ENCODE measurements at places on chromosomes 5 and 9. TPM values are rescaled to one million over a fixed set of nuclear protein-coding genes. Genes with fewer than 3 reads are reported as not detected.

DNA sequence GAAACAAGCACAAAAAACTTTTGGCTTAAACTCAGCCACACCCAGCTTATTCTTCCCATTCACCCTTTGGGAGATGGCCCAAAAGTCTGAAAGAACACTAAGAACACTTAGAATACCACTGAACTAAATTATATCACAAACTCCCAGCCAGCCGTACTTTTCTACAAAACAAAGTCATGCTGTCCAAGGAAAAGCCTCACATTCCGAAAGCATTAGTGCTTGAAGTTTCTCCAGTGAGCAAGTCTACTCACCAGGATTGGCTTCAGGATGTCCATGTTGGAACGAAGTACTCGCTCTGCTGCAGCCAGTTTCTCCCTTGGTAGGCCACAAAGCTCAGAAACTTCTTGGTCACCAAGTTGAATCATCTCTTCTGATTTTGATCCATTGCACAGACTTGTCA lies 69.7 kb downstream of the ABCA1 start:
- no peaks in the 10 kb centered on the region for H3K36me3 ChIP-seq
- DNase-seq: no peak
- no peaks in the 10 kb centered on the region for H3K27me3 ChIP-seq

GRCh38 chr5:160675988-160676387 lies 176.0 kb downstream of the ATP10B start:
- H3K27me3 ChIP-seq: no peaks in the 10 kb centered on the region
- no peak overlapping the region for H3K4me3 ChIP-seq
- no peak for DNase-seq
- no peaks in the 10 kb centered on the region for H3K36me3 ChIP-seq
- no peaks in the 10 kb centered on the region for H3K4me1 ChIP-seq

C5orf52 gene
- total RNA-seq: not detected

DNA sequence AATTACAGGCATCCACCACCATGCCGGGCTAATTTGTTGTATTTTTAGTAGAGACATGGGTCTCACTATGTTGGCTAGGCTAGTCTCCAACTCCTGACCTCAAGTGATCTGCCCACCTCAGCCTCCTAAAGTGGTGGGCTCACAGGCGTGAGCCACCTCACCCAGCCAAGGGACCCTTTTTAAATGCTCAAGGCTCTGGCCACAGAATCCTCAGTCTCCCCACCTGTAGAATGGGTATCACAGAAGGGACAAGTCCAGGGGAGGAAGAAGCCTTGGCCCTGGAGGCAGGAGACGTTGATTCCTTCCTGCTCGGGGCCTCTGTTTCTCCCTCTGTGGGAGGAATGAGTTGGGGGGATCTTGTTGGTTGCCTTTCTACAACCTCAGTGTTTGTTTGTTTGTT lies 45.7 kb downstream of the GTF3C4 start:
- no peaks in the 10 kb centered on the region for H3K27me3 ChIP-seq
- no peak overlapping the region for H3K4me3 ChIP-seq
- no peaks in the 10 kb centered on the region for H3K4me1 ChIP-seq
- H3K27ac ChIP-seq: no peak overlapping the region

HTR4 gene
- 42.7 TPM for total RNA-seq

GRCh38 chr9:73259086-73259696 lies 107.5 kb downstream of the ANXA1 start:
- H3K4me3 ChIP-seq: no peak overlapping the region
- no peaks in the 10 kb centered on the region for H3K27me3 ChIP-seq
- no peak for DNase-seq
- no peaks in the 10 kb centered on the region for H3K4me1 ChIP-seq

DNA sequence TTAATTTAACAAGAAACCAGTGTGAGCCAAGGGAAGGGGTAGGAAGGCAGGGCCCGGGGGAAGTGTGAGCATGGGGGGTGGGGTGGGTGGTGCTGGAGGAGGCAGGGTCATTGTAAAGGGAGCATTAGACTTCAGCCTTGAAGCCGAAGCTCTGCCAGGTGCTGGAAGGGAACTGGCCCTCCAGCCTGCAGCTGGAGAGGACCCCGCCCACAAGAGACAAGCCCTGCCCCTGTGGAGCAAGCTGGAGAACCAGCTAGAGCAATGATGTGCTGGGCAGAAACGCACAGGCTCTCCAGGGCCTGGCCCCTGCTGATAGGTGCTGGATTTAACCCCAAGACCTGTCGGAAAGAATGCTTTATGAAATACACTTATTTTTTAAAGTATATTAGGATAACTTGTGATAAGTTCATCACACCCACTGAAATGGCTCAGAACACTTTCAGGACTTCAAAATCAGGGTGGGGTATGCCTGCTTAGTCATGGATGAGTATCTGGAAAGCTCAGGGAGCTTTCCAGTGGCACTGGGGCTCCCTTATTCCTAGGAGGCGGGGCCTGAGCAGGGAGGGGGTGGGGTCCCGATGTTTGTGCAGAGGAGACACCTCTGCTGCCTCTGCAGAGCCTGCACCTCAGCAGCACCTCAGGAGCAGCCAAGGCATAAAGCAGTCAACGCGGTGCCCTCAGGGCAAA lies 27.1 kb downstream of the UBE2QL1 start:
- no peaks in the 10 kb centered on the region for H3K4me1 ChIP-seq
- no peak overlapping the region for H3K4me3 ChIP-seq
- DNase-seq: no peak
- H3K27me3 ChIP-seq: no peaks in the 10 kb centered on the region
- H3K27ac ChIP-seq: no peak overlapping the region

GRCh38 chr9:91028166-91028827 lies 226.7 kb downstream of the SYK start:
- H3K36me3 ChIP-seq: no peaks in the 10 kb centered on the region
- no peak for DNase-seq
- no peak overlapping the region for H3K4me3 ChIP-seq
- H3K4me1 ChIP-seq: no peaks in the 10 kb centered on the region

GRCh38 chr9:2576631-2577030 lies 45.0 kb upstream of the VLDLR start:
- no peaks in the 10 kb centered on the region for H3K27me3 ChIP-seq
- DNase-seq: no peak
- no peak overlapping the region for H3K4me3 ChIP-seq
- H3K27ac ChIP-seq: no peak overlapping the region
- H3K4me1 ChIP-seq: no peaks in the 10 kb centered on the region
- H3K36me3 ChIP-seq: no peaks in the 10 kb centered on the region

RMI1 gene
- total RNA-seq: 9.1 TPM

- DNase-seq: no peak
- H3K36me3 ChIP-seq: no peaks in the 10 kb centered on the region
- no peak overlapping the region for H3K4me3 ChIP-seq
- H3K27me3 ChIP-seq: no peaks in the 10 kb centered on the region
- no peaks in the 10 kb centered on the region for H3K4me1 ChIP-seq
Observed at GRCh38 chr9:137470785-137471184, 11.7 kb upstream of the NSMF start.

DNA sequence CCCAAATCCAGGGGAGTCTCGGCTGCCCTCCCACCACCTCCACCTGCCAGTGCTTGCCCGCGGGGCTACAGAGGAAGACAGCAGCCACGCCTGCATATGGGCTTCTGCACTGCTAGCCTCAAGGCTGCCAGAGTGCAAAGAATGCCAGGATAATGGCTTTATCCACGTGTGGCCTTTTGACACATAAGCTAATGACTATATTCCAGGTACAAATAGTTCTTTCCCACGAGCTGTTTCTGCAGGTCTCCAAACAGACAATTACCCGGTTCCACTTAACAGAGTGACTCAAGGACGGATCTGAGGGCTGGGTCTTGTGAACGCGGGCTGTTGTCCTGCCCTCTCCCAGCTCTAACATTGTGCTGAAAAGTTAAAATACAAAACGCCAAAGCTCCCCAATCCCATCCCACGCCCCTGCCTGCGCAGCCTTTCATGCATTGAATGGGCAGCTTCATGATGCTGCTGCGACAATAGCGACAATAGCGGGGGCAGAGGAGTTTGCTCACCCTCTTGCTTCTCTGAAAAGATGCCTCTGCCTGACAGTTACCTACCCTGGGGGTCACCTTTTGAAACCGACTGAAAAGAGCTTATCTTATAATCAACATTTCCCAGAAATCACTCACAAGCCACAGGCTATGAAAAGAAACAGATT lies 39.1 kb upstream of the MSH3 start:
- DNase-seq: no peak
- H3K27ac ChIP-seq: no peak overlapping the region
- no peaks in the 10 kb centered on the region for H3K27me3 ChIP-seq
- H3K36me3 ChIP-seq: no peaks in the 10 kb centered on the region
- H3K4me3 ChIP-seq: no peak overlapping the region

GRCh38 chr9:90600029-90600428 lies 42.6 kb downstream of the DIRAS2 start:
- H3K27me3 ChIP-seq: no peaks in the 10 kb centered on the region
- no peak for DNase-seq
- no peaks in the 10 kb centered on the region for H3K36me3 ChIP-seq
- no peaks in the 10 kb centered on the region for H3K4me1 ChIP-seq

- H3K4me3 ChIP-seq: no peak overlapping the region
- no peak for DNase-seq
- H3K36me3 ChIP-seq: no peaks in the 10 kb centered on the region
- H3K27ac ChIP-seq: no peak overlapping the region
- H3K4me1 ChIP-seq: no peaks in the 10 kb centered on the region
- H3K27me3 ChIP-seq: no peaks in the 10 kb centered on the region
Observed at GRCh38 chr5:33611877-33612276, 171.1 kb downstream of the TARS1 start.

FOXI1 gene
- not detected for total RNA-seq

DNA sequence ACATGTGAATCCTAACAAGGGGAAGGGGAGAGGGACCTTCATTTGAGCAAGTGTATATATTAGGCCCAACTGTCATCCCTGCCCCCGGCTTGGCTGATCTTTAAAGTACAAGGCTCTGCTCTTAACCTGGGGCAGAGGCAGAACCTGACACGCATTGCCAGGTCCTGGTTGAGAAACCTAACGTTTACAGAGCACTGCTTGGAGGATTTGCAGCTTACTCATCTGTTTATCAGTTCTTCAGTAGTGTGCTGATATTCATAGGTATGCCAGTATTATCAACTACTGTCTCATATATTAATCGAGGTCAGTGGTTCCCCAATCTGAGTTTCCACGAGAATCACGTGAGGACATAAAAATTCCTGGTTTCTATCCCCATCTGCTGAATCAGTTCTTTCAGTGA lies 50.4 kb downstream of the ACO1 start:
- no peak for DNase-seq
- H3K4me3 ChIP-seq: no peak overlapping the region
- H3K27me3 ChIP-seq: no peaks in the 10 kb centered on the region

BTNL3 gene
- total RNA-seq: 97.7 TPM

GRCh38 chr5:96331210-96331609 lies 101.8 kb downstream of the PCSK1 start:
- no peaks in the 10 kb centered on the region for H3K27me3 ChIP-seq
- no peak overlapping the region for H3K4me3 ChIP-seq
- DNase-seq: no peak
- no peaks in the 10 kb centered on the region for H3K4me1 ChIP-seq
- H3K36me3 ChIP-seq: no peaks in the 10 kb centered on the region
- no peak overlapping the region for H3K27ac ChIP-seq

GRCh38 chr5:149837680-149838269 lies 106.8 kb downstream of the PDE6A start:
- DNase-seq: peak; percentile 75
- no peaks in the 10 kb centered on the region for H3K27me3 ChIP-seq
- no peak overlapping the region for H3K27ac ChIP-seq
- peaks cover 78% of the 10 kb centered on the region for H3K36me3 ChIP-seq

GRCh38 chr5:135986891-135987401 lies 32.2 kb upstream of the LECT2 start:
- no peak for DNase-seq
- H3K4me1 ChIP-seq: no peaks in the 10 kb centered on the region
- no peak overlapping the region for H3K4me3 ChIP-seq
- peak overlapping the region; percentile 13 for H3K27ac ChIP-seq
- no peaks in the 10 kb centered on the region for H3K27me3 ChIP-seq

GRCh38 chr9:130689937-130690700 lies 3.5 kb upstream of the EXOSC2 start:
- no peaks in the 10 kb centered on the region for H3K36me3 ChIP-seq
- H3K27me3 ChIP-seq: no peaks in the 10 kb centered on the region
- peak; percentile 82 for DNase-seq
- H3K27ac ChIP-seq: peak overlapping the region; percentile 81
- H3K4me1 ChIP-seq: no peaks in the 10 kb centered on the region

DNA sequence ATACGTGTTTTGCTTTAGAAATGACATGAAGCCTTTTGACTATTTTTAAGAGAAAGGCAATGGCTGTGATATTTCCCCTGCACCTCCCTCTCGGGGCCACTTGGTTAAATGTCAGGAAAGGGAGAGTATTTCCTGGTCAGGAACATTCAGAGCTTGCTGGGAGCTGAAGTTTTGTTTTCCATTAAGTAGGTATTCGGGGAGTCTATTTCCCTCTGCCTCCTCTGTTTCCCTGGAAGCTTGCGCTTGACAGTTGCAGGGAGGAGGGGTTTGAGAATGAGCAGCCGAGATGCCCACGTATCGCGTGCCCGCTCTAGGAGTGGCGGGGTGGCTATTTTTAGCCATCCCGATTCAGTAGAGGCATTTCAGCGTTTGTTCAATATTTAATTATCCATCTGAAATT lies 6.7 kb downstream of the DAB2IP start:
- H3K4me3 ChIP-seq: no peak overlapping the region
- peaks cover 2% of the 10 kb centered on the region for H3K4me1 ChIP-seq
- H3K36me3 ChIP-seq: no peaks in the 10 kb centered on the region
- DNase-seq: no peak
- peak overlapping the region; percentile 37 for H3K27ac ChIP-seq
- no peaks in the 10 kb centered on the region for H3K27me3 ChIP-seq

GRCh38 chr9:7315746-7316145 lies 483.8 kb downstream of the DMAC1 start:
- no peak overlapping the region for H3K4me3 ChIP-seq
- H3K36me3 ChIP-seq: no peaks in the 10 kb centered on the region
- H3K4me1 ChIP-seq: no peaks in the 10 kb centered on the region
- no peak overlapping the region for H3K27ac ChIP-seq
- DNase-seq: no peak

DNA sequence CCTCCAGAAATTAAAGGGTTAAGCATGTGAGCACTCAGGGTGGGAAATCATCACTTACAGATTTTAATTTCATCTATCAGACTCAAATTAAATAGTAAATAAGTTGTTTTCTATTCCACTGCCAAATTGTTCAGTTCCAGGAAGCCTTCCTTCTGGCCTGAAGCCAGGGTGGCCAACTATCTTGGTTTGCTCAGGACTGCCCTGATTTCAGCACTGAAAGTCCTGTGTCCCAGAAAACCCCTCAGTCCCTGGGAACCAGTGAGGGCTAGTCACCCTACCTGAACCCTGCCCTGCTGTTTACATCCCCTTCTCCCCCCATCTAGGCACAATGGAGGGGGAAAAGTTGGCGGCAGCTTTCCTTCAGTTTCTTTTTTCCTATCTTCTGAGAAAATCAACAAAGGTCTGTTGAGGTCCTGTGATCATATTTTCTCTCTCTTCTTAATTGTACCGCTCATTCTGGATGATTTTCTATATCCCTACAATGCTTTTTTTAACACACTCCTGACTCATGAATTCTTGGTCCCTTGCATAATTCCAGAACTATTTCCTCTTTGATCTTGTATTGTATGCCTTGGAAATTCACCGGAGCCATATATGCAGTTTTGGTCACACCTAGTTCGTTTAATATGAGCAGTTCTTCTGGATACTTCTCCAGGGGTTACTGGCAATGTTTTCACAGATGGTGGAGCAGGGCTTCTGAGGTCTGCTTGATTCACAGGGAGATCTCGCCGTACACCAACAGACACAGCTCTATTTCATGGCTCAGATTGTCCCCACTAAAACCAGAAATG lies 103.8 kb downstream of the MAP1B start:
- no peak for DNase-seq
- H3K4me3 ChIP-seq: no peak overlapping the region
- no peak overlapping the region for H3K27ac ChIP-seq
- no peaks in the 10 kb centered on the region for H3K4me1 ChIP-seq

- no peak overlapping the region for H3K4me3 ChIP-seq
- no peaks in the 10 kb centered on the region for H3K27me3 ChIP-seq
- H3K36me3 ChIP-seq: no peaks in the 10 kb centered on the region
- no peak overlapping the region for H3K27ac ChIP-seq
- no peak for DNase-seq
Observed at GRCh38 chr9:87874304-87874623, 8.4 kb upstream of the SPATA31E1 start.

Data from Peyer's patch (tissue), 4 donors.